ENCODE measurements at places on chromosomes 4 and X.

- no peak for ATAC-seq
These were observed 121.2 kb upstream of the TET2 start for GRCh38 chr4:105025263-105026017.

DNA sequence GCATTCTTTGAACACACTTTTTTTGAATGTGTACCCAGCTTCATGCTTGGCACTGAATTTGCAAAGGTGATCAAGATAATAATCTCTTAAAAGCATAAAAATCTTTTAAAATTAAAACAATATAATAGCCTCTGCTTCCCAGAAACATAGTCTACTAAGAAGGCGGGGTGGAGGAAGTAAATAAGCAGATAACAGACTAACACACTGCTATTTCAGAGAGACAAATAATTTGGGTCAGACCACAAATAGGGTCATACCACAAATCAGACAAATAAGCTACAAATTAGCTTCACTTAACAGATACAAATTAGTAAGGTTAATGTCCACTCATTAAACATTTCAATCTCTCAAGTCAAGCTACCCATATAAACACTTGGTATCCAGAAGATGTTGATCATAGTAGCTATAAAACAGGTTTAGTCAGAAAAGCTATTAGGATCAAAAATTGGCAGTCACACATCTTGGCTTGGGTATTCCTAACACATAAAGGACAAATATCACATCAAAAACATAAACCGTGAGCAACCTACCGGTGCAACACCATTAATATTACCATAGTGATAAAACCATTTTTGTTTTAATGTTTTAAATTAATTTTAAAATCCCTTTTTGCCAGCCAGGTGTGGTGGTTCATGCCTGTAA is 47.3 kb downstream of the PPP3CA start:
- ATAC-seq: no peak

GRCh38 chr4:169446824-169447223 is 165.6 kb downstream of the NEK1 start:
- ATAC-seq: no peak

- no peak for ATAC-seq
These were observed 35.1 kb downstream of the CLDN22 start for GRCh38 chr4:183284965-183285364.

DNA sequence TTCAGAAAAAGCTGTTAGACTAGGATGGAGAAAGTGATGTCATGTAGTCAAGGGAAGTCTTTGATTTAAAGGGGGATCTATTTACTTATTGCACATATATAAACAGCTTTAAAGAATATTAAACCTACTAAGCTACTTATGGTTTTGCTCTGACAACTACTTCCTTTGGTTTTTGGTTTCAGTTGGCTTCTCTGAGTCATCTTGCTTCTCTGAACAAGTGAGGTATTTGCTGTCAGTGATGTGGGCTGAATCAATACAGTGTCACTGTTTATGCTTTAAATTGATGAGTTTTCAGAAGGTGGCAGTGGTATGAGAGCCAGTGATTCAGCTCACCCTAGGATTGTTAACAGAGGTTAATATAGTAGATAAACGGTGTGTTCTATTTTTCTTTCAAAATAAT is 75.1 kb downstream of the CEP44 start:
- peak; percentile 49 for ATAC-seq

DNA sequence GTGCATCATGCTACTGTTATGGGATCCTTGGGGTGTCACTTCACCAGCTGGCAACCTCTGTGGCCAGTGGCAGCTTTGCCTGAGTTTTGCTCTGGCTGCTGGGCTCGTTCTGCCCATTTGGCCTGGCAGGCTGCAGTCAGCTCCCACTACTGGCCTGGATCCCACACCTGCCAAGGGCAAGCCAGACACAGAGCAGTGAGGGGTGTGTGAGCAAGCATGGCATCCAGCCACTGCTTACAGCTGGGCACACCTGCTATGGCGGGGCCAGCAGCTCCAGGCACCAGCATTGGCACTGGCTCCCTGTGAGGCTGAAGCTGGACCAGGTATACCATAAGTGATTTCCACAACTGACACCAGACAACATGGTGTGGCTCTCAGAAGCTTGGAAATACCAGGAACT is 183.4 kb downstream of the NPFFR2 start:
- no peak for ATAC-seq

GRCh38 chr4:172851534-172851933 is 317.1 kb upstream of the GALNT7 start:
- no peak for ATAC-seq

GRCh38 chr4:4759883-4760282 is 99.6 kb upstream of the MSX1 start:
- ATAC-seq: no peak

- no peak for ATAC-seq
These were observed 13.9 kb upstream of the BMPR1B start for GRCh38 chr4:94743838-94744237.

DNA sequence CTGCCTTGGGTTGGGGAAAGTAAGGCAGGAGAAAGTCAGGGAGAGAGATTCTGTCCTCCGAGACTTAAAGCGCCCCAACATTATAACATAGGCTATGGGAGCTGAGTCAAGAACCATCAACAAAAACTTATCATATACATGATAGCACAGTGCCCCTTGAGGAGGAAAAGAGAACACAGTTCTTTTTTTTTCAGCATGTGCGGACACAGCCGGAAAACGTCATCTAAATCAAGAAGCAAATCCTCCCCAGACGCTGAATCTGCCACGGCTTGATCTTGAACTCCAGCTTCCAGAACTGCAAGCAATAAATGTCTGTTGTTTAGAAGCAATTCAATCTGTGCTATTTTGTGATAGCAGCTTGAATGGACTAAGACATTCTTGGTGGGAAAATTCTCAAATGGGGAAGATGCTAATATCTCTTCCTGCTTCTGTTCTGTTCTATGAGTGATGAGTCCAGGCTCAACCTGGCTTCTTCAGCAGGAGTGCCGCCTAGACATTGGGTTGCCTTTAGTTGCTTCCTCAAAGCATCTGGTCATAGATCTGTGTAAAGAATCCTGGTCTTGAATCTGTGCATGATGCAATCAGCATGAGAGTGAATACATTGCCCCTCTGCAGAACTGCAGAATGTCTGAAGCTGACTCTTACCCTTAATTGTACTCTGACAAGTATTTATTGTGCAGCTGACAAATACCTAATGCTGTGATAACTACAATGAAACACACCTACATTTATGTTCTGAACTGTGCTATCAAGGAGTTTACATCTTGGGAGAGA is 549.8 kb upstream of the PRKX start:
- no peak for ATAC-seq

DNA sequence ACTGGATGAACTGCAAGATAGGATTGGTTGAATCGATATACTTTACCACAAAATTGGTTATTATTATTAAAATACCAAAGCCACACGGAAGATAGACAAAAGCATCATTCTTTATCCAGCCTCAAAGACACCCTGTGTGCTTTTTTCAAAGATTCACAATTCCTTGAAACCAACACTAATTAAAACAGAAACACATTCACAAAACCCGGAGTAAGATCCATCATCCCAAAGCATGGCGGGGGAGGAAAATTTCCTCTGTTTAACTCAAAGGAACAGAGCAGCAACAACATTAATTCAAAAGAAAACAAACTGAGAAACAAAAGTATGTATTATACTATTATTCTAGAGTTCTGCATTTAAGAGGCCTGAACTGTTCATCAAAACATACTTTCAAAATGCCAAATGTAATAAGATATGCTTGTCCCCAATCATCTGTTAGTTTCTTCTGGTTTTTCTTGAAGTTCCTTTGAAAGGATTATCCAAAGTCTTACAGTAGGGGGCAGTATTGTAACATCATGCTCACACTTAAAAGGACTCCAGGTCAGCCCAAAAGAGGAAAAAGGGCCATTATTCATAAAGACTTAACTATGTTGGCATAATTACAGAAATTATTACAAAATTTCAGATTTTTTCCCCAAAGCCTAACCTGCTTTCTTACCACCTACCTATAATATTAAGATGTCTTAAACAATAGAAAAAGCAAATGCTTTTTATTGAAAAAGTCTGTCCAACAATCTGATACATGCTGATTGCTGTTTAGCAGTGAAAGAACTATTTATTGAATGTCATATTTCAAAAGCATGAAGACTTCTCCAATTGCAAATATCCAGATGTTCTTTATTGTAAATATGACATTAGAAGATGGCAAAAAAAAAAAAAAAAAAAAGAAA is 168.7 kb downstream of the SCFD2 start:
- ATAC-seq: no peak

- no peak for ATAC-seq
These were observed 22.2 kb downstream of the DTHD1 start for GRCh38 chr4:36303426-36304137.

DNA sequence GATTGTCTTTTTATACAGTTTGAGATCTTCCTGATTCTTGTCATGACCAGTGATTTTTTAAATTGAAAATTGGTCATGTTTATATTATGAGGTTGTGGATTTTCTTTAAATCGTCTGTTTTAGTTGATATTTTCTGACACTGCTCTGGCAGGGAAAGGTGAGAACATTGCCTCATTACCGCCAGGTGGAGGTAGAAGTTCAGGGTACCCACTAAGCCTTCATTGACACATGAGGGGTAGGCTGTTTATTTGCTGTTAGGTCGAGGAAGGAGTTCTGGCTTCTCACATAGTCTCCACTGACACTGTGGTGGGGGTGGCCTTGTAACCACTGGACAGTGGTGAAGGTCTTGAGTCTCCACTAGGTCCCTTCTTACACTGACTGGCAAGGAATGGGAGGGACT is 117.6 kb upstream of the GPR101 start:
- ATAC-seq: no peak

- no peak for ATAC-seq
These were observed 11.3 kb downstream of the YTHDC1 start for GRCh38 chr4:68338625-68339024.

GRCh38 chr4:39480902-39481695 is 22.2 kb downstream of the LIAS start:
- ATAC-seq: no peak

GRCh38 chrX:5876984-5877596 is 351.6 kb downstream of the NLGN4X start:
- peak; percentile 45 for ATAC-seq

- ATAC-seq: no peak
These were observed 329.4 kb upstream of the AGA start for GRCh38 chr4:177771645-177772044.

GRCh38 chrX:136034668-136035067 is 49.4 kb downstream of the SLC9A6 start:
- no peak for ATAC-seq

GRCh38 chr4:154954117-154954516 is 173.0 kb downstream of the RBM46 start:
- no peak for ATAC-seq

DNA sequence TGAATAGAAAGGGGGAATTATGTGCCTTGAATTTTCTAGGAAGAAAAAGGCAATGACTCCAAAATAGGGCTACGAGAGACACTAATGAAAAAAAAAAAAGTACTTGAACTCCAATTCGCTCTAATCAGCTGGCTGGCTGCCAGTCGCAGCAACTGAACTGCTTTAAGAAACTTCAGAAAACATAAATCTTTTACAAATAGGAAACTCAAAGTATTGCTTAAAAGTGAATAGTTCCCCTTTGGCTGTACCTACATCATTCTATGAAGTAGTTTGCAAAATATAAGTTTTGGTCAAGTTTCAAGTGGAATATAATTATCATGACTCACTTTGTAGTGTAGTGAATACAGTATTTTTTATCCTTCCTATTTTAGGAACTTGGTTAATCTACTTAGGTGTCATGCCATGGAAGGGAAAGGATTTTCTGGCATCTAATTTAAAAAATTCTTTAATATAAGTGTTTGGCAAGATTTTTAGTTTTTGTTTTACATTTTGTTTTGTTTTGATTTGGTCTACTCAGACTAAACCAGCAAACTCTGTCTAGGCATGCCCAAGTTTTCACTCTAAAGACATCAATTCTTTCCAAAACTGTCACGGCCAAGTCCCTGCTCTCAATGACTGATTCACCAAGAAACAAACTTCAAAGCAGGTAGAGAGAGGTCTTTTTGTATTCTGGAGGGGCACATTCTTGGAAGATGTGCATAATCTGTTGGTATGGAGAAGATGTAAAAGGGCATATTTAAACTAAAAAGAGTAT is 382.4 kb upstream of the GALNT7 start:
- ATAC-seq: no peak

DNA sequence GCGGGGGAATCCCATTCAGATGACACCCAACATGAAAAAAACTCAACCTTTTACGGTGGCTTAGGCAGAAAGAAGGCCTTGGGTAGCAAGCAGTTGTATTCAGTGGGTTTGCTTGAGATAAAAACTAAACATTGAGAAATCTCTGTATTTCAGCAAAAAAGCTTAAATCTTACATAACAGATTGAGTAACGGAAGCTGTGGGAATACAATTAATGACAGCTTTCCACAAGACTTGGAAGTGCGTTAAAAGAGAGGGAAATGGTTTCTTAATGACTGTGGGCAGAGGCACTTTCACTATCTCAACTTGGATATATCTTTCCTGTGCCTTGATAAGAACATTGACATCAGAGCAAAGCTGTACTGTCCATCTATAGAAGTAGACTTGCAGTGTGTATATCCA is 418.5 kb upstream of the HS3ST1 start:
- no peak for ATAC-seq

Data from esophagus mucosa (tissue), 1 donor.